ENCODE measurements at places on chromosomes 1 and 21.

DNA sequence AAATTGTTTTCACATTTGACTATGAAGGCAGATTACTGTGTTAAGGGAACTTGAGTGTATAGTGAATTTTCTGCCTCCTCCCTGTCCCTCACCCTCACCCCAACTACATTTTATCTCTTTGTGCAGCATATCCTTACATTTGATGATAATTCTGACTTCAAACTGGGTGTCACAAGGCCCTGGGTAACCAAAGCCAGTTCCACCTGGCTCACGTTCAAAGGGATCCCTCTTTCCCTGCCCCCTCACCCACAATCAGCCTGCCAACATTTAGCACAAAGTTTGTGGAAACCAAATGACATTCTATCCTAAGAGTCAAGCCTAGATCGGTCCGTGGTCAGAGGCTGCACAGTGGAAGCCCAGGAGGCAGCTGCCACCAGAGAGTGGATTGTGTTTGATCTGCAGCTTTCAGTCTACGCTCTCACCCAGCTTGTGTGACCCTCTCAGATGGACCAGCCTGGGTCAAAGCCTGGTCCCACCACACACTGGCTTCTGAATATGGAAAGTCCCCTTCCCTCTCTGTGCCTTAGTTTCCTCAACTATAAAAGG is 10.3 kb downstream of the KIAA0040 start:
- DNase-seq: no peak

GRCh38 chr1:200157715-200158114 is 130.2 kb downstream of the NR5A2 start:
- no peak for DNase-seq

- DNase-seq: no peak
Observed at GRCh38 chr1:224223819-224224714, 41.0 kb downstream of the DEGS1 start.

GRCh38 chr1:202680586-202681352 is 29.5 kb downstream of the SYT2 start:
- DNase-seq: no peak

DNA sequence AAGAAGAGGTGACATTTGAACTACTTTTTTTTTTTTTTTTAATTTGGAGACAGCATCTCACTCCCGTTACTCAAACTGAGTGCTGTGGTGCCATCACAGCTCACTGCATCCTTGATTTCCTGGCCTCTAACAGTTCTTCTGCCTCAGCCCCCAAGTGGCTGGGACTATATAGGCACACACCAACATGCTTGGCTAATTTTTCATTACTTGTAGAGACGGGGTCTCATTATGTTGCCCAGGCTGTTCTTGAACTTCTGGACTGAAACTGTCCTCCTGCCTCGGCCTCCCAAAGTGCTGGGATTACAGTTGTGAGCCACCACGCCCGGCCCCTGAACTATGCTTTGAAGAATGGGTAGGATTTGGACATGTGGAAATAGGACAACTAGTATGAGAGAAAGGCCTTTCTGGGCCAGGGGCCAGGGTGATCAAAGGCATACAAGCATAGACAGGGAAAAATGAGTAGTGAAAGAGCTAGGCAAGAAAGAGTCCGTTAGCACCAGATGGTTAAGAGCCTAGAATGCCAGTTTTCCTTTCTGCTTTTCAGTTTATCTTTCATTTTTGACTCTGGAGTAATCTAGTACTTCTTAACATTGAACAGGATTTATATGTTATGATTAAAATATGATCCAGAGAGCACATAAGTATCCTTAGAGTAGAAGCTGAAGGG is 6.3 kb downstream of the RABGAP1L start:
- DNase-seq: no peak

GRCh38 chr1:174131032-174131638 is 28.2 kb upstream of the RABGAP1L start:
- no peak for DNase-seq

- no peak for DNase-seq
Observed at GRCh38 chr1:61518670-61519400, 206.1 kb downstream of the TM2D1 start.

- DNase-seq: no peak
Observed at GRCh38 chr1:170556917-170557316, 25.0 kb downstream of the GORAB start.

DNA sequence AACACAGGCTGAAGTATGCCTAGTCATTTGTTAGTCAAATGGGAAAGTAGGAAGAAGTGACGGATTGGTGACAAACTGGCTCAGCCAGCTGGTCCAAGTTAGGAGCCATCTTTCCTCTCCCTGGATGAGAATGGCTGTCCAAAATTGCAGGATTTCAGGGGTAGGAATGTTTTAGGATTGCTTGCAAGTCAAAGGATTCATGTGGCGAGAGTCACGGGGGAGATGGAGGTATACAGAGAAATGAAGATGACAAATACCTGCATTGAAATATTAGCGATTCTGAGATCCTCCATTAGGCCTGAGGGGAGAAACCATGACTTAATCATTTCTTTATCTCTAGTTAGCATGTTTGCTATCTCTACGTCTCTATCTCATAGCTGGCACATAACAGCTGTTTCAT is 41.8 kb upstream of the PIGC start:
- DNase-seq: no peak

DNA sequence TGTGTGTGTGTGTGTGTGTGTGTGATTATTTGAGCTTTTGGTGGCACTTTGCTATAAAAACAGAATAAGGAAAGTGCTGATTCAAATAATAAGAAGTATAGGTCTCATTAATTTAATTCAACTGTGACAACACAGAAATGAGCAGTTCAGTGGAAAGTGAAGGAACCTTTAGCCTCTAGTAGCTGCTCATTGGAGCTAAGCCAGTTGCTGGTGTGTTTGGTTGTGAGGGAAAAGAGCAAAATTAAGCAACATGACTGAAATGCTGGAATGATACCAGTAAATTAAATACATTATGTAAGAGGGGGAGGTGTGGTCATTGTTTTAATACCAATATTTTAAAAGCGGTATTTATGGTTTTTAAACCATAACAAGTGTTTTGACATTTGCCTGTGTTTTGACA is 55.2 kb downstream of the KIAA0040 start:
- DNase-seq: no peak

GRCh38 chr1:30196457-30196856 is 526.9 kb downstream of the MATN1 start:
- DNase-seq: no peak

- no peak for DNase-seq
Observed at GRCh38 chr21:31624961-31625491, 34.5 kb upstream of the SOD1 start.

GRCh38 chr1:66445492-66446181 is 88.3 kb upstream of the SGIP1 start:
- DNase-seq: peak; percentile 47

DNA sequence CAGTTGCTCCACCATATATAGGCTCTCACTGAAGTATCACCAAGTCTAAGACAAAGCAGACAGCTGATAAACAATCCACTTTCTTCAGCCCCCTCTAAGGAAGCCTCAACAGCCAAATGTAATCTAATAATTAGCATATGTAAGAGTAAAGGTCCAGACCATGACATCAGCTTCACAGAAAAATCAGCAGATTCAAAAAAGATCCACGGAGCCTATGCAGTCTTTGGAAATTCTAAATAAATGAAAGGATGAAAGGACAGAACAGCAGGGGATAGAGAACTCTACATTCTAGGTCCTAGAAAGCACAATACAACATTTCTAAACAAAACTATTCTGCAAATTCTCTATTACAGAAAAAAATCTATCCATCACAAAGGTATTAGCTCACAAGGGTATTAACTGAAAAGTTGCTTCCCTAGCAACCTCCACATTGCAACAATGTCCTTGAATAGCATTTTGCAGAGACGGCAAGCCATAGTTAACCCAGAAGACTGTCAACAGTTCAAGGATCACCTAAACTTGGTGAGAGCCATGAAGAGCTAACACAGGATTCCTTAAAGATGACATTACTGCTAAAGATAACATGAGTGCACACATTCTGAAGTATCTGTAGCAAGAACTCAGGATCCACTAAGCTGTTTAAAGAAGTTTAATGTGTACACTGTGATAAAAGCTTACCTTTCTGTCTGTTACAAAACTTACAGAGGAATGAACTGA is 74.3 kb downstream of the SIPA1L2 start:
- no peak for DNase-seq

GRCh38 chr1:158945061-158945460 is 13.7 kb downstream of the PYHIN1 start:
- DNase-seq: no peak

DNA sequence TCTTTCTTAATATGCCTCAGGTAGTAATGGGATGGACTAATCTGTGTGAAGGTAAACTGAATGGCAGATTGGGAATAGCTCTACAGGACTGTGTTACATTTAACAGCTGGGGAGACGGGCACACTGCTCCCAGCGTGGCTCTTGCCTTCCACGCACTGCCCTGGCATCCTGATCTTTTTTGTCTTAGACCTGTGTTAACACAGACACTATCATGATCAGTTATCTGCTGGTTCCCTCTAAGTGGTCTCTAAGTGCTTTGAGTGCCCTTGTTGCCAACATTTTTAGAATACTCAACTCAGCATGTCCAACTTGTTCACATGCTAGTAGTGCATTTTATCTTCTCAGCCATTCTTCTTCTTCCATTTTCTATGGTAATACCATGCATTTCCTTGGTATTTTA is 208.1 kb downstream of the RYR2 start:
- DNase-seq: no peak

DNA sequence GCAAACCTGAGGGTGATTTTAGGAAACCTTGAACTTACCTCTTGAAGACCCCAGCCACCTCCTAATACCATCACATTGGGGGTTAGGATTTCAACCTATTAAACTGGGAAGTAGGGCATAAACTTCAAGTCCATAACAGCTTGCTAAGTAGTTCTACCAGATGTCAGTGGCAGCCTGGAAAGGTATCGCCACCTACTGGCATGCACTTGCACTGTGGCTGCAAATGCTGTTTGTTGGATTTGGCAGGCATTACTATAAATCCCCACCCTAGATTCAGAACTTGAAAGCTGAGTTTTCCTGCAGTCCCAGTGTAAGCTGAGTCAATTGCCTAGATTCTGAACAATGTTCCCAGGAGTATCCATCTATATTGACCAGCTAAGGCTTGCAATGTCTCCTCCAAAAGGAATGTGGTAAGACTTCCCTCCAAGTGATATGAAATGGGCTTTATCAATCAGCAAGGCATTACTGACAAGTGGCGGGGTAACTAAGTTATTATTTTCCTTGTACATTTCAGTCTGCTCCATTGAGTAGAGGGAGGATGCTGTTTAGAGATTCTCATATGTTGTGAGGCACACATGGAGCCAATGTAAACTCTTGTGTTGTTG is 474.5 kb downstream of the PTPRC start:
- DNase-seq: peak; percentile 63

- DNase-seq: peak; percentile 32
Observed at GRCh38 chr1:225896937-225897549, 8.1 kb upstream of the LEFTY1 start.

DNA sequence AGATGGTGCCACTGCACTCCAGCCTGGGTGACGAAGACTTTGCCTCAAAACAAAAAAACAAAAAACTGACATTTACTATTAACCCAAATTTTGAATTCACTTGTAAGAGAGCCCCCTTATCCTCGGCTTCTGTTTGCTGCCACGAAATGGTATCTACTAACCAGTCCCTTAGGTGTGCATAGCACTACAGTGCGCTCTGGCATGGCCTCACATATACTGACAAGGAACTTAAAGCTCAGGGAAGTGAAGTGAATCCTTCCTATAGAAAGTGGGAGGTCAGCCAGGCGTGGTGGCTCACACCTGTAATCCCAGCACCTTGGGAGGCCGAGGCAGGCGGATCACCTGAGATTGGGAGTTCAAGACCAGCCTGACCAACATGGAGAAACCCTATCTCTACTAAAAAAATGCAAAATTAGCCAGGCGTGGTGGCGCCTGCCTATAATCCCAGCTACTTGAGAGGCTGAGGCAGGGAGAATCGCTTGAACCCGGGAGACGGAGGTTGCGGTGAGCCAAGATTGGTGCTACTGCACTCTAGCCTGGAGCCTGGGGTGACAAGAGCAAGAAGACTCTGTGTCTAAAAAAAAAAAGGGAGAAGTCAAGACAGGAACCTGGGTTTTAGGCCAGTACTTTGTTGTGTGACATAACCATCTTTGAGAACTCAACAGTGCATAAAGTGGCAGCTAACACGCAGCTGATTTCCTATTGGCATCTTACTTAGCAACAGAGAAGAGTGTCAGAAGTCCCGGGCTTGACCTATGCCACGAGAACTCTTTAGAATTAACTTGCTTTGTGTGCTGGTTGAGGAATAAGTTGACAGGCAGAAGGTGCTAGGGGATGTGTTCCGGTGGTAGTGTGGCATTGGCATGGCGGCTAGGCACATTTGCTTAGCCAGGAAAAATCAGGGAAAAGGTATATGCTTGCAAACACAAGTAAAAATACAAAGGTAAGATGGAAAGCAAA is 16.8 kb downstream of the ERRFI1 start:
- DNase-seq: no peak

DNA sequence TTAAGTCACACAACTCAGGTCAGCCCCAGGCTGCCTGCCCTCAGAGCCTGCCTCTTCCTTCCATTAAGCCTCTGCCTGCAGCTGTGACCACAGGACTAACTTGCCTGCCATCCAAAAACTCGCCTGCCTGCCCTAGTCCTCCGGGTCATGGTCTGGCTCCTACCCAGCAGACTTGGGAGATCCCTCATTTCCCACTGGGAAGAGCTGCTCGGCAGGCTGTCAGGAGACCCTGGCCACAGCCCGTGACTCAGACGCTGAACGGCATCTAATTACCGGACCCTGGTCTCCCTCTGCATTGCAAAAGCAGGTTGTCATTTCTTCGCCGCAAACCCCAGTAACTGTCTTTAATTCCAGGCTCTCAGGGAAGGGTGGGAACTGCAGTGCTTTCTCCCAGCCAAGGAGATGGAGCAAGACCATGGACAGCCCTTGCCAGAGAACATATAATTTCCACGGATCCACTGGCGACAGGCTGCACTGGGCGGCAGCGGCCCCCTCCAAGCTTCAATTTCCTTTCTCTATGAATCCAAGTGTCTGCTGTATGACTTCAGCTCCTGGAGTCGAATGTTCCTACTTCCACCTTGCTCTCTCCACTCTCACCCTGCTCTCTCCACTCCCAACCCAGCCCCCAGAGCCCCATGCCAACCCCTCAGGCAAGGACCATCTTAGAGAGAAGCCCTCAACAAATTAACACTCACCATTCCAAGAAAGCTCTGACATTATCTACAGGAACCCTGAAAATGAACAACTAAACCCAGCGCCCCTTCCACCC is 20.4 kb downstream of the OLFML2B start:
- DNase-seq: no peak

DNA sequence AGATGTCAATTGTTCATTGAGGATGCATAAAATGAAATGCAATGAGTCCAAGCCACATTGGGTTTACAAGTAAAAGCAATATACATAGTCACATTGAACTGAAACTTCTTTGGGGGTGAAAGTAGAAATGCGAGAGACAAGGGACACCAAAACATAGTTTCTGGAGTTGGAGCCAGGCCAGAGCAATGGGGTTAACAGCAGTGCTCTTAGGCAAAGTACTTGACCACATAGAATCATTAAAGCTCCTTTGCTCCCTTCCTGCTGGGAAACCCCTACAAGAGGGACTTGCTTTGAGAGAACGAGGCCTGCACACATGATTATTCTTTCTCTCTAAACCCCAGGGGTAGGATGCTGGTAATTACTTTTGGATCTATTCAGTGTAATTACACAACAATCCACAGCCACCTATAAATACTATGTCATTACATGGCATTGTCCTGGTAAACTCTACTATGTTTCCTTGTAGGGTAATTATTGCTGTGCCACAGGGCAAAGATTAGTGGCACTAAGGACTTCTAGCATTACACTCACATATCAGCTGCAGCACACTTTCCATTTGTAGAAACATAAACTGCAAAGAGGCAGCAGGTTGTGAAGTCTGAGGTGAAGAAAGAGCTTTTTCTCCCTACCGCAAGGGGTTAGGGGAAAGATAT is 421.6 kb upstream of the PBX1 start:
- no peak for DNase-seq
